ENCODE measurements at places on chromosomes 2 and 18. TPM values are rescaled to one million over a fixed set of nuclear protein-coding genes. Genes with fewer than 3 reads are reported as not detected.

Gene HOXD3
- 1.1 TPM for total RNA-seq

DNA sequence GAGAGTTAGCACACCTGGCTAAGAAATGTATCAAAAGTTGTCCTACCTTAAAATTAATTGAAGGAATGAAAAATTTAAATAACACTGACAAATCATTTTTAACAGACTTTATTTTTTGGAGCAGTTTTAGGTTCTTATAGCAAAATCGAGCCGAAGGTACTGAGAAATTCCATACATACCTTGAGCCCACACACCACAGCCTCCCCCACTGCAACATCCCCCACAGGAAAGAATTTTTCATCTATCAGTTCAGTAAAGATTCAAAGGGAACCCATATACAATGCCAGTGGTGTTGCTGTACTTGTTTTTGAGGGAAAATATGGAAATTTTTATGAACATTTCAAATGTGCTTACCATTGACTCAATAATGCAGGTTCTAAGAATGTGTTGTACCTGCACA lies 169.8 kb upstream of the HS6ST1 start:
- peaks cover 63% of the 10 kb centered on the region for H3K4me1 ChIP-seq
- no peak overlapping the region for H3K4me3 ChIP-seq
- H3K36me3 ChIP-seq, result no peaks in the 10 kb centered on the region
- H3K27ac ChIP-seq, result peak overlapping the region; percentile 94
- no peak for DNase-seq

- peaks cover 30% of the 10 kb centered on the region for H3K36me3 ChIP-seq
- no peaks in the 10 kb centered on the region for H3K4me1 ChIP-seq
- H3K27ac ChIP-seq, result no peak overlapping the region
- no peak overlapping the region for H3K4me3 ChIP-seq
- DNase-seq, result no peak
- H3K27me3 ChIP-seq, result no peaks in the 10 kb centered on the region
These were observed 30.3 kb downstream of the WDSUB1 start for GRCh38 chr2:159256159-159256558.

Gene ARPC2
- 279 TPM for total RNA-seq

Gene CD8B2
- not detected for total RNA-seq

GRCh38 chr18:74389991-74390390 lies 67.1 kb downstream of the DIPK1C start:
- H3K36me3 ChIP-seq, result no peaks in the 10 kb centered on the region
- peaks cover 54% of the 10 kb centered on the region for H3K27me3 ChIP-seq
- no peak overlapping the region for H3K27ac ChIP-seq
- no peak for DNase-seq
- peaks cover 6% of the 10 kb centered on the region for H3K4me1 ChIP-seq
- no peak overlapping the region for H3K4me3 ChIP-seq

Gene ELAC1
- 8.2 TPM for total RNA-seq

Gene DPP4
- 8.2 TPM for total RNA-seq
